ENCODE measurements at places on chromosomes 5 and 9. TPM values are rescaled to one million over a fixed set of nuclear protein-coding genes. Genes with fewer than 3 reads are reported as not detected.

IL13 gene
- not detected for total RNA-seq

SLC1A3 gene
- 4.6 TPM for total RNA-seq

SPAAR gene
- not detected for total RNA-seq

DAB2IP gene
- total RNA-seq, result 21.7 TPM

Measured in tracheal epithelial cell (primary cell).